Vein endothelial cell (primary cell): ENCODE measurements at places on chromosomes 7 and 10. TPM values are rescaled to one million over a fixed set of nuclear protein-coding genes. Genes with fewer than 3 reads are reported as not detected.

COG5 gene
- total RNA-seq, result 34.9 and 43.4 TPM in 2 replicates

NPFFR1 gene
- not detected in 2 replicates for total RNA-seq

GNAI1 gene
- total RNA-seq, result 22.5 and 25.5 TPM in 2 replicates

ANLN gene
- total RNA-seq, result 56.8 and 111 TPM in 2 replicates

ASB10 gene
- not detected in 2 replicates for total RNA-seq

HOXA6 gene
- 4.0 and 4.6 TPM in 2 replicates for total RNA-seq

GIMAP5 gene
- total RNA-seq, result 63.7 and 101 TPM in 2 replicates

GPR22 gene
- total RNA-seq, result under 0.01 TPM in 1 of 2 replicates, not detected in the other

GHITM gene
- total RNA-seq, result 137 and 149 TPM in 2 replicates

PRRT4 gene
- total RNA-seq, result not detected in 2 replicates

SPDYE5 gene
- total RNA-seq, result not detected in 2 replicates

FOXL3 gene
- not detected in 2 replicates for total RNA-seq

ATG9B gene
- under 0.01 and 0.10 TPM in 2 replicates for total RNA-seq

PRXL2A gene
- 156 and 173 TPM in 2 replicates for total RNA-seq

GIMAP8 gene
- 49.6 and 68.7 TPM in 2 replicates for total RNA-seq

TSPAN33 gene
- total RNA-seq, result 0.10 TPM in 1 of 2 replicates, not detected in the other

WBP1L gene
- 77.4 and 83.7 TPM in 2 replicates for total RNA-seq

SYT15B gene
- 0.19 and 0.65 TPM in 2 replicates for total RNA-seq

VAX1 gene
- total RNA-seq, result not detected in 2 replicates

TMEM176B gene
- total RNA-seq, result not detected in 2 replicates

PDSS1 gene
- 6.5 and 9.8 TPM in 2 replicates for total RNA-seq

DLD gene
- total RNA-seq, result 43.4 and 73.4 TPM in 2 replicates

DRGX gene
- not detected in 2 replicates for total RNA-seq

TUBB8 gene
- total RNA-seq, result not detected in 2 replicates

NRCAM gene
- total RNA-seq, result 62.4 and 85.1 TPM in 2 replicates

MLXIPL gene
- not detected in 2 replicates for total RNA-seq

NPY gene
- total RNA-seq, result not detected in 2 replicates

HOGA1 gene
- total RNA-seq, result 0.33 and 0.38 TPM in 2 replicates

CFTR gene
- not detected in 2 replicates for total RNA-seq
